ENCODE measurements at places on chromosomes 2 and 18. TPM values are rescaled to one million over a fixed set of nuclear protein-coding genes. Genes with fewer than 3 reads are reported as not detected.

The RUFY4 gene
- total RNA-seq: not detected

The CYP1B1 gene
- total RNA-seq: 1.3 TPM

The DSC2 gene
- 141 TPM for total RNA-seq

The CNDP1 gene
- 0.10 TPM for total RNA-seq

The CCDC138 gene
- 2.9 TPM for total RNA-seq

The SLC5A7 gene
- 0.42 TPM for total RNA-seq

The SERPINB2 gene
- total RNA-seq: not detected

DNA sequence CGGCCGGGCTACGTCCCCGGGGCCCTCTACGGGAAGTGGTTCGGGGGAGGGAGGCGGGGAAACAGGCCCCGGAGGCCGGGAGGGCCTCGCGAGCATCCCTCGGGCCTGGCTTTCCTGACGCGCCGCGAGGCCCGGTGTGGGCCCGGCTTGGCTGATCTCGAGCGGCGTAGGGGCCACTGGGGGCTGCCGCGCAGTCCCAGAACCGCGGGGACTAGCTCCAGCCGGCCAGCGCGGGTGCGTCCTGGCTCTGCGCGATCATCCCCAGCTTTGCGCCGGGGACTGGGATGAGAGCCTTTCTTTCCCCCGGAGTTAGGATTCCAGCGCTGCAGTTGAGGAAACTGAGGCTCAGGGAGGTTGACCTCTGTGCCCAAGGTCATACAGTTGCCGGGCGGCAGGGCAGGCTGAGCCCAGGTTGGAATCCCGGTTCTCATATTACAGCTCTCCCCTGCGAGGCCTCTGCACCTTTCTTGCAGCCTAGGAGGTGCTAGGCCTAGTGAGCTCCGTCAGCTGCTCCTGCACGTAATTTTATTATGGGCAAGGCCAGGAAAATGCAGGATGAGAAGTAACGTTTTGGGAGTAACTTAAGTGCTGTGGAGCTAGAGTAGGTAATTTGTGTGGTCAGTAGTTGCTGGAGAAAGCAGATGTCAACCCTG lies 501 bp downstream of the LPIN1 start:
- peak; percentile 66 for DNase-seq

DNA sequence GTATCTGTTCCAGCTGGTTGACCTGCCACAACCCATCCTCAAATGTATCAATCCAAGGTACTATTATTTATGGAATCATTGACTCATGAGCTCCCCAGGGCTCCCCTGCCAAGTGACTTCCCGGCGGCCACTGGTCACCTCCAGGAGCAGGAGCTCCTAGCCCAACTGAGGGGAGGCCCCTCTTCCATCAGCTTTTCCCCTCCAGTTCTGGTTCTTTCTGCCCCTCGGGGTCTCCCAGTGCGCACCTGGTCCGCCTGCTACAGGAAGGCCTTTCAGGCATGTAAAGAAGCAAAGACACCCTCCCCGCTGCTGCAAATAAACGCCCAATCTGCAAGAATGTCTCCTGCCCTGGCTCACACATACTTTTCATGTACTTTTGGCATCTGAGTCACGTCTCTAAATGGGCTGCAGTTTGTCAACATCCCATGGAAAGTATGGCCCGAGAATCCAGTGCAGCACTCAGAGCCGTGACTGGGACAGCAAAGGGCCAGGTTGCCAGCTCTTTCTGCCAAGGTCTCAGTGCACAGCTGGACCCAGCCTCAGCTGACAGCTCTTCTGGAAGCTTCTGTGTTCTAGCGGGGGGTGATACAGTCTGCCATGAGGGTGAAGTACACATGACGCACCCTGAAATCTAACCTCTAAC lies 41.4 kb downstream of the KLHL29 start:
- no peak for DNase-seq

DNA sequence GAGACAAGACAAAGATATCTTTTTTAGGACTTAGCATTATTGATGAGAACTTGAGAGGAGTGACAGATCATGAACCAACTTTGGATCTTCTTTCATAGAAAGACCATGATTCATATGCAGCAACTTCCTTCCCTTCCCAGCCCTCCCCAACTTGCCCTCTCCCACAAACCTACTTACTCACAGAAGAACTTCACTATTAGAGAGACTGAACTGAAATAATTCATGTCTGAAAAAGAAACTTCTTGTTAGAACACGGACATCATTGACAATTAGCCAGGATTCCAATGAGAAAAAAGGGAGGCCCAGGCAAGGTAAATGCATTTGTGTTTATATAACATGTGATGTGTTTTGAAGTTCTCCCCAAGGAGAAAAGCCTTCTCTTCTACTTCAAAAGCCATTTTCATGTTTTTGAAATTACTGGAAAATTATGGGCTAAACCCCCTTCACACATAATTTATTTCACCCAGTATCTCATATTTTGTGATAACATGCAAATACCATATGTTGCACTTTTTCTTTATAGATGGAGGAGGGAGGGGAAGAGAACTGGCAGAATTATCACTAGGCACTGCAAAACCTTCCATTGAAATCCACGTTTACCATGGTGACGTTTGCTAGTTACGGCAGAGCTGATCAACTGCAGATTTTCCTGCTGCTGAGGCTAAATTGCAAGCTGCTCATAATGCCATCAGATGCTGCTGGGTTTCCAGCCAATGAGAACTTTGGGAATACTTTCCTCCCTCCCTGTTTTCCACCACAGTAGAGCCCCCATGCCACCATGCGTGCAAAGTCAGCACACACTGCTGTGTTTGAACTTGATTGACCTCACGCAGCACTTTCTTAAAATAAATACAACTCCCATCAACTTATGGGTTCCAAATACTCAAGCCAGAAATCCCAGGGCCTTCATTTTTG lies 294.7 kb downstream of the MEIS1 start:
- DNase-seq: no peak

- DNase-seq: no peak
Observed at GRCh38 chr18:3982541-3982940, 472.6 kb downstream of the DLGAP1 start.
